HL-60 (cell line): ENCODE measurements at places on chromosomes 1 and 21.

GRCh38 chr1:184237588-184237987 lies 149.2 kb upstream of the C1orf21 start:
- no peak for DNase-seq

DNA sequence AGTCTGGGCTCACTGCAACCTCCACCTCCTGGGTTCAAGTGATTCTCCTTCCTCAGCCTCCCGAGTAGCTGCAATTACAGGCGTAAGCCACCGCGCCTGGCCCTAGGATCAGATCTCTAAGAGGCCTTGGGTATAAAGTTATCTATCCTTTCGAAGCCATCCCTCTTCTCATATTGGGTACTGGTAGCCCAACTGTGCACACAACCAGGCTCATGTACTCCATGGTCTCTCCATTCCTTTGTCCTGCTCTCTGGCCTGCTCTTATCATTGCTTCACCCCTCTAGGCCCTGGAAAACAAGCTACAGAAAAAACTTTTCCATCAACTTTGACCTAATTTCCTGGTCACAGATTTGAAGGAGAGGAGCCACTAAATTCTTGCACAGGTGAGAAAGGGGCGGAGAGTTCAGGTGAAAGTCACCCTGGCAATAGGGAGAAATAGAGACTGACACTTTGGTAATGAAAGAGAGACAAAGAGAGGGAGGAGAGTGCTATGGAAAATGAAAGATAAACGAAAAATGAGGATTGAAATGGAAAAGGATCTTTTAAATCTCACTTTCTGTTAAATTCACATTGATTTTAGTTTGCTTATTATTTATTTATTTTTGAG lies 6.0 kb downstream of the TXNIP start:
- DNase-seq, result no peak

DNA sequence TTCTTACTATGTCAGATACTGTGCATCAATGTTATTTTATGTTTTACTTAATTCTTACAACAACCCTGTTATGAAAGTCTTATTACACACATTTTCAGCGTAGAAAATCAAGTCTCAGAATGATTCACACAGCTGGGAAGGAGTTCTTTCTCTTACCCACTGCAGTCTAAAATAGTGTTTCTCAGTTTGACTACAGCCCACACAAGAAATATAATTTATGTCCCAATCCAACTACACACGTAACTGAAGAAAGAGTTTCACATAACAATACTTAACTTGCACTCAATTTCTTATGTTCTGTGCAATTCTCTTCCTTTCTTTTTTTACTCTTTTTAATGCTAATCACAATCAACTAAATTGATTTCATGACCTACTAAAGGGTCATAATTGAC lies 252.8 kb upstream of the ADGRL2 start:
- no peak for DNase-seq

DNA sequence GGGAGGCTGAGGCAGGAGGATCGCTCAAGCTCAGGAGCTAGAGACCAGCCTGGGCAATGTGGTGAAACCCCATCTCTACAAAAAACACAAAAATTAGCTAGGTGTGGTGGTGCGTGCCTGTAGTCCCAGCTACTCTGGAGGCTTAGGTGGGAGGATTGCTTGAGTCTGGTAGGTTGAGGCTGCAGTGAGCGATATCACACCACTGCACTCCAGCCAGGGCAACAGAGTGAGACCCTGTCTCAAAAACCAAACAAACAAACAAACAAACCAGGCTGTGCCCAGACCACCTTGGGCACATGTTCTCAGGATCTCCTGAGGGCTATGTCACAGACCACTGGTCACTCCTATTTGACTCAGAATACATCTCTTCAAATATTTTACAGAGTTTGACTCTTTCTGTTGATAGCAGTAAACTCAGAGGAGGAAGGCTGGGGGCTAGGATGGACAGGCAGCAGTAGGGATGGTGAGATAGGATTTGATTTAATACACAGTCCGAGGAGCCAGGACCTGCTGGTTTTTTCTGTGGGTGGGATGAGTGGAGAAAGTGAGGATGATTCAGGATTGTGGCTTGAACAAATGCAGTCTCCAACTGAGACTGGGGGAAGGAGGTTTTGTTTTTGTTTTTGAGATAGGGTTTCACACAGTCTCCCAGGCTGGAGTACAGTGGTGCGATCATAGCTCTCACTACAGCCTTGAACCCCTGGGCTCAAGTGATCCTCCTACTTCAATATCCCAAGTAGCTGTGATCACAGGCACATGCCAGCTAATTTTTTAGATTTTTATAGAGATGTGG lies 46.5 kb downstream of the OLFML3 start:
- DNase-seq, result no peak

GRCh38 chr1:84721152-84721551 lies 30.9 kb upstream of the SSX2IP start:
- DNase-seq, result no peak

GRCh38 chr1:213060836-213061235 lies 9.8 kb downstream of the RPS6KC1 start:
- DNase-seq, result no peak

- DNase-seq, result no peak
These were observed 380.8 kb downstream of the HHIPL2 start for GRCh38 chr1:222167111-222167510.

DNA sequence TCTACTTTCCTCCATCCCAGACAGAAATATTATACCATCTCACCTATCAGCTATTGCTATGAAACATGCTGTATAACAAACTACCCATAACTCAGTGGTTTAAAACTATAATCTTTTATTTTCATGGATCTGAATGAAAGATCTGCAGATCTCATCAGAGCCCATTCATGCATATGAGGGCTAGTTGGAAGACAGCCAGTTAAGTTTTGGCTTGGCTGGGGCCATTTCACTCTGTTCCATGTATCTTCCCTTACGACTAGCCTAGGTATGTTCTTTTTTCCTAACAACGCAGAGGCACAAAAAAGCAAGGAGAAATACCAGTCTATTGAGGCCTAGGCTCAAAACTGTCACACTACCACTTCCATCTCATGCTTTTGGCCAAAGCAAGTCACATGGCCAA lies 28.1 kb upstream of the RGS1 start:
- no peak for DNase-seq

DNA sequence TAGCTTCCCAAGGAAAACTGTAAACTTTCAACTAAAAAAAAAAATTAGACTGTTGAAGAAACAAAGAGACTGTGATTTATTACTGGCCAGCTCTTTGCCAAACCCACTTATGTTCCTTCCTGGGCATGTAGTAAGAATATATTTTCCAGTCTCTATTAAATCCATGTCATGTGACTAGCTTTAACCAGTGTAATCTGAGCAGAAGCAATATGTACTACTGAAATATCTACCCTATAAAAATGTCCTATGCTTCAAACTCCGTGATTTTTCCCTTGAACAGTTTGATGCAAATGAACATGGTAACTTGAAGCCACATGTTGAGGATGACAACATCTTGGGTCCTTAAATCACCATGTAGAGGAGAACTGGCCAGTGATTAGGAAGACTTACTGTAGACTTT lies 144.5 kb downstream of the NTMT2 start:
- no peak for DNase-seq

DNA sequence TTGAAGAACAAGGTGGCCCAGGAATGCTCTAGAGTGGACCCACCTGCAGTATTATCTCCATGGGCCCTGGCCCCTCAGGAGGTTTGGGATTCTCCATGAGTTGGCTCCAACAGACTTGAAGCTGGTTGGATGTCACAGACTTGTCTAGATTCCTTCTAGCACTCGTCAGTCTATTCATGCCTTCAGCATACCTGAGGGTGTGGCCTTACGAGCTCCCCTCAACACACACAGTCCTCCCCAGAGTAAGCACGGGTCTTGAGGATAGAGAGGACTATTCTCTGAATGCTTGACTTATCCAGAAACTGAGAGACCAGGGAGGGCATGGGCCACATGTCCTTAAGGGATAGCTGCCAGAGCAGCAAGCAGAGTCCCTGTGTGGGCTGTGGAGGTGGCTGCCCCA lies 45.9 kb upstream of the COL6A1 start:
- no peak for DNase-seq

GRCh38 chr1:208541225-208541855 lies 297.2 kb upstream of the PLXNA2 start:
- DNase-seq, result no peak

- no peak for DNase-seq
These were observed 42.9 kb downstream of the IER5 start for GRCh38 chr1:181131255-181131941.

DNA sequence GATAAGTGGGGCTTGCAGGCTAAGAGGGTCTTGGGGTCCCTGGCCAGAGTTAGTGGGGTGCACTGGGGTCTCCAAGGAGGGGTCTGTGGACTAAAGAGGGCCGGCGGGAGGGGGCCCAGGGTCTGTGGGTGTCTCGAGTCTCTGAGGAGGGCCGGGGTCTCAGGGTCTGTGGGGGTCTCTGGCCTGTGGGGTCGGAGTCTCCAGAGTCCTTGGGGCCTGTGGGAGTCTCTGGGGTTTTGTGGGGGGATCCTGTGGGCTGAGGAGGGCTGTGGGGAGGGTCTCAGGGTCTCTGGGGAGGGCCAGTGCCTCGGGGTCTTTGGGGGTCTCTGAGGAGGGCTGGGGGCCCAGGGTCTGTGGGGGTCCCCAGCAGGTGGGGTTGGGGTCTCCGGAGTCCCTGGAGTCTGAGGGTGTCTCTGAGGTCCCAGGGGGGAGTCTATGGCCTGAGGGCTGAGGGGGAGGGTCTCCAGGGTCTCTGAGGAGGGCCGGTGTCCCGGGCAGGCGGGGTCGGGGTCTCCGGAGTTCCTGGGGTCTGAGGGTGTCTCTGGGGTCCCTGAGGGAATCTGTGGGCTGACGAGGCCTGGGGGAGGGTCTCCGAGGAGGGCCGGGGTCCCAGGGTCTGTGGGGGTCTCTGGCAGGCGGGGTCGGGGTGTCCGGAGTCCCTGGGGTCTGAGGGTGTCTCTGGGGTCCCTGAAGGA lies 628 bp upstream of the PLEKHM2 start:
- no peak for DNase-seq

GRCh38 chr1:175124861-175125260 lies 57.2 kb downstream of the TNN start:
- DNase-seq, result no peak

GRCh38 chr1:229128066-229128608 lies 142.8 kb upstream of the RAB4A start:
- DNase-seq, result peak; percentile 16

GRCh38 chr1:192914696-192915095 lies 105.9 kb downstream of the RGS2 start:
- DNase-seq, result no peak

DNA sequence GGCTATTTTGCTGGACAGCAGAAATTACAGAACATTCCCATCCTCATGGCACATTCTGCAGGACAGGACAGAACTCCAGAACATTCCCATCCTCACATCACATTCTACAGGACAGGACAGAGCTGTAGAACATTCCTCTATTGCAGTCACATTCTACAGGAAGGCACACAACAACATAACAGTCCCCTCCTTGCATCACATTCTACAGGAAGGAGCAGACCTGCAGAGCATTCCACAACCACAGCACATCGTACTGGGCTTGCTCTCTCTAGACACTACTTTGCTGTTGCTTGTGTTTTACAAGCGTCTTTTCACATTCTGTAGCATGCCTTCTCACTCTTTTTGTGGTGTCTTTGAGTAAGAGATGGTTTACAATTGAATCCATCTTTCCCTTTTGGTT lies 26.8 kb upstream of the ABCB10 start:
- DNase-seq, result peak; percentile 27

- DNase-seq, result no peak
These were observed 152.3 kb upstream of the RGS18 start for GRCh38 chr1:192005976-192006375.

GRCh38 chr1:186009039-186009737 lies 275.0 kb downstream of the HMCN1 start:
- DNase-seq, result no peak

DNA sequence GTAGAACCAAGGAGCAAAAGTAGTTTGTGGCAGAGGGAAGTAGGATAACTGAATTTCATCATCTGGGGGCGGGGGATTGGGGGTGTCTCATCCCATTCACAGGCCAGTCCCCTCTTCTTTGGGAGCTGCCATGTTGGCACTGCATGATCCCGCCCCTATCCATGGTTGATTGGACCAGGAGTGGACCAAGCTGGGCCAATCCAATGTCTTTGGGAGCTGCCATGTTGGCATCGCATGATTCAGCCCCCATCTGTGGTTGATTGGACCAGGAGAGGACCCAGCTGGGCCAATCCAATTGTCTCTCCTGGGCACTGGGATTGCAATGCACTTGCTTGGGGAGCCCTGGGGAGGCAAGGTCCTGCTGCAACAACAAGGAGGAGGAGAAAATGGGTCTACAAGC lies 12.3 kb upstream of the ALPL start:
- DNase-seq, result no peak

DNA sequence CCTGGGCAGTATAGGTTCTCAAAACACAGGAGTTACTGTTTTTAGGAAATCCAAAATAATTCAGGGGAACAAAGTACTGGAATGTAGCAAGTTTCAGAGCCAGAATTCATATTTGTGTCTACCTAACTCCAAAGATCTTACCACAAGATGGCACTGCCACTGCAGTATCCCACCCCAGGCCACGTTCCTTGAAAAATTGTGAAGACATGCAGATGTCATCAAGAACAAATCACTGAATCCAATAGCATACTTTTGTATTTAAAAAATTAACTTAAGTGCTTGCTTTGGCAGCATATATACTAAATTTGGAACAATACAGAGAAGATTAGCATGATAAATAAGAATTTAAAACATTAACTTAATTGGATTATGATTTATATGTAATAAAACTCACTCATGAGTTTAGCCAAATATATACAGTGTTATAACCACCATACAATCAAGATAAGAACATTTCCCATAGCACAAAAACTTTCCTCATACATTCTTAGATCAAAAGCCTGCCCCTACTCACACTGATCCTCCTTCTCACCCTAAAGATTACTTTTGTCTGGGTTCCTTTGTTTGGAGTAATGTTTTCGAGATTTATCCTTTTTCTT lies 209.9 kb downstream of the FAF1 start:
- DNase-seq, result no peak

- DNase-seq, result no peak
These were observed 17.2 kb downstream of the MTHFR start for GRCh38 chr1:11788549-11789053.

DNA sequence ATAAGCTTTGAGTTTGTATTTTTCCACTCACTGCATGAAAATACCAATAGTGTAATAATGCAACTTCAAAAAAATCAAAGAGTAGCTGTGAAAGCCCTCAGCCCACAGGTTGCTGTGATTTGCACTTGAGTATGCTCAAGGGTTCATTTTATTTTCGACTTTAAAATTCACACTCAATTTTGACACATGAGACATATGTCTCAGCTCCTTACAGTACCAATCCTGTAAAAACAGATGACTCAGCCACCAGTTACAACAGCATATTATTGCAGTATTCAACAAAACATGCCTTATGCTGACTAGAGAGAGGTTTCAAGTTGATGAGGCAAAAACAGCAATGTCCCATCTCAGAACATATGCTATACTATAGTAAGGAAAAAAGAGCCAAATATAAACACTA lies 66.1 kb downstream of the CYYR1 start:
- DNase-seq, result no peak
